Effector CD4-positive, alpha-beta T cell (primary cell): ENCODE measurements at places on chromosomes 1 and 21.

DNA sequence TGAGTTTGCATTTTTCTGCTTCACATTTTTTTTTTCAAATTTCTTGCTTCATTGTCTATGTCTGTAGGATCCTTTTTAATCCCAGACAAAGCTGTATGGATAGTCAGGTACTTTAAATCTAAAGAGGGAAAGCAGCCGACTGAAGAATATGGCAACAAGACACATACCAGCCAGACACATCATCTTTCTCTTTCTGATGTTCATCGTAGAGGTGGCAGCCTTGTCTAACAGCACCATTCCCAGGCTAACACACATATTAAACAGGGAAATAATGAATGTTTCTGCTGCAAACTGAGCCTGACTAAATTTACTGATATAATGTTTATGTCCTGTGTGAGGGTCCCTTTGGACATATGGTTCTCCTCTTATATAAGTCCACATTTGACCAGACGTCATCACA lies 3.7 kb upstream of the TEKT2 start:
- no peak for DNase-seq

GRCh38 chr21:33078907-33079582 lies 9.1 kb downstream of the OLIG1 start:
- no peak for DNase-seq

DNA sequence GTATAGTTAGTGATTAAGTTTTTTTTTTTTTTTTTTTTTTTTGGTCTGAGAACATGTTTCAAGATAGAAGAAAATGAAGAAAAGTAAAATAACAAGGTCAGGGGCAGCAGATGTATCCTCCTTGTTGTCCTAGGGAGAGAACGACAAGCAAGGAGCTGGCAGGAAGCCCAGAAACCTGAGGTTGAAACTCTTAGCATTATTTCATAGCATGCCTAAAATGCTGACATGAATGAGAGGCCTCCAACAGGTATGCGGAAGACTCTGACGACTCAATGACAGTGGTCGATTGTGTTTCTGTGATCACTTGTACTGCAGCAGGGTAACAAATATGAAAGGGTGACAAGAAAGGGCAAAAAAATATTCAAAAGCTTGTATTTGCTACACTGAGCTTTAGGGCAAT lies 415.9 kb downstream of the PLA2G4A start:
- DNase-seq, result no peak

GRCh38 chr1:226630592-226630991 lies 82.0 kb downstream of the STUM start:
- no peak for DNase-seq

GRCh38 chr1:117566556-117566955 lies 39.3 kb upstream of the TENT5C start:
- no peak for DNase-seq

GRCh38 chr1:220825819-220826551 lies 39.3 kb downstream of the MTARC1 start:
- no peak for DNase-seq

- DNase-seq, result no peak
Observed at GRCh38 chr1:172682812-172683211, 23.9 kb downstream of the FASLG start.

GRCh38 chr1:25744140-25744581 lies 55.8 kb upstream of the SELENON start:
- no peak for DNase-seq

GRCh38 chr1:34645109-34645688 lies 109.6 kb upstream of the GJB5 start:
- no peak for DNase-seq

- DNase-seq, result no peak
Observed at GRCh38 chr1:162276493-162276892, 100.2 kb downstream of the SPATA46 start.

- DNase-seq, result no peak
Observed at GRCh38 chr1:77026135-77026534, 158.9 kb downstream of the ST6GALNAC5 start.
